Type B pancreatic cell (in vitro differentiated cells): ENCODE measurements at places on chromosomes 2 and 18. TPM values are rescaled to one million over a fixed set of nuclear protein-coding genes. Genes with fewer than 3 reads are reported as not detected.
A peak's percentile ranks its signal among the peaks of the same experiment; 100 is the strongest.

The LYPD1 gene
- 8.2 and 33.9 TPM in 2 replicates for total RNA-seq

The MC2R gene
- total RNA-seq, result not detected in 2 replicates

The ST6GAL2 gene
- 1.8 and 18.7 TPM in 2 replicates for total RNA-seq

The EFHD1 gene
- 2.5 and 6.0 TPM in 2 replicates for total RNA-seq

The COL3A1 gene
- total RNA-seq, result 282 and 1,124 TPM in 2 replicates

The NEB gene
- total RNA-seq, result 1.6 and 5.0 TPM in 2 replicates

GRCh38 chr2:19648583-19648982, 253.2 kb downstream of the TTC32 start:
- H3K4me3 ChIP-seq, result no peak overlapping the region
- no peaks in the 10 kb centered on the region for H3K4me1 ChIP-seq
- no peaks in the 10 kb centered on the region for H3K36me3 ChIP-seq
- peaks cover 6% of the 10 kb centered on the region for H3K27me3 ChIP-seq
- no peak for DNase-seq

DNA sequence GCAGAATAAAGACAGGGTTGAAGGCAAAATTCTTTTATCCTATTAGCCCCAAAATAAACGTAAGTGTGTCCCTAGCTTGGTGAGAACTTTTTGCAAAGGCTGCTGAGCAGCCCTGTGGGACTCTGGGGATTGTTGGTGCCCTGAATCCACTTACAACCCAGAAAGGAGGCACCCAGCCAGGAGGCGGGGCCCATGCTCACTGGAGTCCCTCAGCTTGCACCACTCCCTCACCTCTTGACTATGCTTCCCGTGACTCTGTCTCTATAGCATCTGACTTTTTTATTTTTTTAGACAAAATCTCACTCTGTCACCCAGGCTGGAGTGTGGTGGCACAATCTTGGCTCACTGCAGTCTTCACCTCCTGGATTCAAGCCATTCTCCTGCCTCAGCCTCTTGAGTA, 15.8 kb upstream of the COL6A3 start:
- DNase-seq, result no peak
- H3K27me3 ChIP-seq, result peaks cover 30% of the 10 kb centered on the region
- H3K4me1 ChIP-seq, result peaks cover 14% of the 10 kb centered on the region
- H3K4me3 ChIP-seq, result no peak overlapping the region
- H3K36me3 ChIP-seq, result no peaks in the 10 kb centered on the region

GRCh38 chr2:52084759-52085158, 1052.8 kb upstream of the NRXN1 start:
- no peaks in the 10 kb centered on the region for H3K27me3 ChIP-seq
- peaks cover 3% of the 10 kb centered on the region for H3K4me1 ChIP-seq
- no peak overlapping the region for H3K27ac ChIP-seq
- H3K36me3 ChIP-seq, result no peaks in the 10 kb centered on the region
- no peak for DNase-seq
- no peak overlapping the region for H3K4me3 ChIP-seq

DNA sequence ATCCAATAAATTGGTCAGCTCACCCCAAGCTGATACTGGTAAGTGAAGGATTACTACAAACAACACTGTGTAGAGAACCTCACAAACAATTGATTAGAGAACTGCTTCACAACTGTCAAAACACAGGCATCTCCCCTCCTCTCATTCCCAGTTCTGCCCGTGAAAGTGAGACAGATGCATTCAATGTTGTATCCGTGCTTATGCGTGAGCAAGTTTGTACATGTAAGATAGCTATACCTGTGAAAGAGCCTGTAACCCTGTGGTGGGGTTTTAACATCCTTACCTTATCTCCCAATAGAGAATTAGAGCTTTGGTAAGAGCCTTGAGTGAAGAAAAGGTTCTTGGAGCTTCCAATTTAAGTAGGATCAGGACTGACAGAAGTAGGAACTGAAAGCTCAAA, 9.1 kb downstream of the MARCHF4 start:
- no peak overlapping the region for H3K4me3 ChIP-seq
- no peak overlapping the region for H3K27ac ChIP-seq
- peaks cover 99% of the 10 kb centered on the region for H3K27me3 ChIP-seq
- no peaks in the 10 kb centered on the region for H3K36me3 ChIP-seq
- no peaks in the 10 kb centered on the region for H3K4me1 ChIP-seq

- no peaks in the 10 kb centered on the region for H3K36me3 ChIP-seq
- H3K4me3 ChIP-seq, result no peak overlapping the region
- H3K27ac ChIP-seq, result peak overlapping the region; percentile 43
- no peaks in the 10 kb centered on the region for H3K27me3 ChIP-seq
- DNase-seq, result no peak
These were observed 12.1 kb downstream of the IMPA2 start for GRCh38 chr18:11993264-11993916.

- no peak overlapping the region for H3K27ac ChIP-seq
- no peak overlapping the region for H3K4me3 ChIP-seq
- H3K4me1 ChIP-seq, result peaks cover 22% of the 10 kb centered on the region
- no peak for DNase-seq
- no peaks in the 10 kb centered on the region for H3K36me3 ChIP-seq
- H3K27me3 ChIP-seq, result peaks cover 17% of the 10 kb centered on the region
These were observed 72.3 kb downstream of the MCFD2 start for GRCh38 chr2:46843316-46843715.

- H3K4me1 ChIP-seq, result no peaks in the 10 kb centered on the region
- no peak overlapping the region for H3K27ac ChIP-seq
- no peak overlapping the region for H3K4me3 ChIP-seq
- H3K27me3 ChIP-seq, result peaks cover 3% of the 10 kb centered on the region
These were observed 234.0 kb upstream of the MGAT5 start for GRCh38 chr2:134019871-134020270.

GRCh38 chr2:150392614-150393013, 94.9 kb downstream of the RND3 start:
- peak overlapping the region; percentile 37 for H3K4me3 ChIP-seq
- no peak for DNase-seq
- H3K27ac ChIP-seq, result peak overlapping the region; percentile 82
- peaks cover 19% of the 10 kb centered on the region for H3K4me1 ChIP-seq

DNA sequence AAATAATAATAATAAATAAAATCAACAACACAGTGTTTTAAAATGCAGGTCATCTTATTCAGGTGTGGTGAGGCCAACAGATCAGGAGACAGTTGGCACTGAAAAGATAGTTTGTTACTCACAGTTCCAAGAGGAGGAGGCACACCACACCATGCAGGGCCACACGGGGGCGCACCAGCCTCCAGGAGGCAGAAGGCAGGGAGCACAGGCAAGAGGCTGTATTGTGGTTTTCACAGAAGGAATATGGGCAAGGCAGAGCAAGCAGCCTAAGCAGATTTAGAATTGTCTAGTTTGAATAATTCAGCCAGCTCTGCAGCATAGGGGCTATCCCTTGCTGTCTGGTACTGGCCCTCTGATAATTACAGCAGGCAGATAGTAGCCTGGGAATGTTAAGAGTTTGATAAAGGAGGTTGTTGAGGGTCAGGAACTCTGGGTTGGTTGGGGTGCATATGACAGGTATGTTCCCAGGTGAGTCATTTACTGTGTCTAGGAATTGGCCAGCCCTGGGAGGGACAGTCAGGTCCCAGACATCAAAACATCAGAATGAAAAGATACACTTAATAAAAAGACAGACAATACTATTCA, 31.3 kb downstream of the KIAA2012 start:
- peaks cover 33% of the 10 kb centered on the region for H3K4me1 ChIP-seq
- no peak overlapping the region for H3K27ac ChIP-seq
- H3K36me3 ChIP-seq, result no peaks in the 10 kb centered on the region
- DNase-seq, result no peak

DNA sequence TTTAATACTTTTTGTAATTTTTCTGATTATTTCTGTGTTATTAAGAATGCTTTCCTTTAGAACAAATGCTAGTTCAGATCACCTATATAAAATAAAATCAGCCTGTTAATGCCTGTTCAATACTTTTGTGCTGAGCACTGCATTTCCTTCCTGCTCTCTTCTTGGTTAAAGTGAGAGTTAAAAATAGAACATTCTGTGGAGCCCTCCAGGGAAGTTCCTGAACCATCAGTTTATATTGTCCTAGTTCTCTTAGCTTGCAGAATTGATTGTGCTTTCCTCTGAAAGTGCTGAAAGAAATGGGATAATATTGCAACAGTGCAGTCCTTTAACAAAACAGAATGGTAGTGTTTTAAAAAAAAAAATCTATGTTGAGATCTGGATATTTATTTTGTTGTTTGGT, 74.6 kb upstream of the UBXN4 start:
- DNase-seq, result no peak
- peaks cover 8% of the 10 kb centered on the region for H3K36me3 ChIP-seq
- H3K27ac ChIP-seq, result no peak overlapping the region
- H3K27me3 ChIP-seq, result no peaks in the 10 kb centered on the region
